ENCODE measurements at places on chromosomes 5 and 9.

DNA sequence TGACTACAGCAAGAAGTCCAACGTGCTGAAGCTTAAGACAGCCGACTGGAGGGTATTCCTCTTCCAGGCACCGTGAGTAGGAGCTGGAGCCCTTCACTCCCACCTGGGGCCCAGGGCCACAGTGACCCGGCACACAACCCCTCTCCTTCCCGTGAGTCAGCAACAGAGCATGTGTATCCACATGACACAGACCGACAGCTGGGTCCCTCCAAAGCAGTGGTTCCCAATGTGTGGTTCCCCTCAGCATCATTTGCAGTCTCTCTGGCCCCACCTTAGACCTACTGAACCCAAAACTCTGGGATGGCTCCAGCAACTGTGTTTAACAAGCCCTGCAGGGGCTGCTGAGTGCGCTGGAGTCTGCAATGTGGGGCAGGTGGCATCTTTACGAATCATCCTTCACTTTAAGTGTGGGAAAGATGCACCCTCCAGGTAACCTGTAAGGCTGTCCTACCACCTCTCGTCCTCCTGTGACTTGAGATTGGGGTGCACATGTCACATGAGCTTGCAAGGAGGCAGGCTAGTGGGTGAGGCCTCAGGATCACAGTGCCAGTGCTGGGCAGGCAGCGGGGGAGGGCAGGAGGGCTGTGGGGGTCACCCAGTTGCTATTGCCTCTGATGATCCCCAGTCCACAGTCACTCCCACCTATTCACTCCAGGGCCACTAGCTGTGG, 42.2 kb downstream of the PSD2 start:
- DNase-seq = no peak

DNA sequence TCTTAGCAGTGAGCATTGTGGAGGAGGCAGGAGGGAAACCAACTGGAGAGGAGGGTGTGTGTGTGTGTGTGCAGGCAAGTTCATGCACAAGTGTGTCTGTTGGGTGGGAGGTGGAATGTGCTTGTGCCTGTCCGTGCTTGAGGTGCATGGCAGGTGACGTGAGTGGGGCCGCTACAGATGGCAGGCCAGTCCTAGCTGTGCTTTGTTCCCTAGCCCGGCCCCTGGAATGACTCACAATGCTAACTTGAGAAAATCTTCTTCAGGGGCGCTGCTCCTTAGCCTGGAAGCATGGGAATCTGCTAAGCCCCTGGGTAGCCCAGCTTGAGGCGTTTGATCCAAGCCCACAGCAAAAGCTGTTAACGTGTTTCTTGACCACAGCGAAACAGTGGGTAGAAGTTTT, 25.0 kb upstream of the DMRT2 start:
- no peak for DNase-seq

DNA sequence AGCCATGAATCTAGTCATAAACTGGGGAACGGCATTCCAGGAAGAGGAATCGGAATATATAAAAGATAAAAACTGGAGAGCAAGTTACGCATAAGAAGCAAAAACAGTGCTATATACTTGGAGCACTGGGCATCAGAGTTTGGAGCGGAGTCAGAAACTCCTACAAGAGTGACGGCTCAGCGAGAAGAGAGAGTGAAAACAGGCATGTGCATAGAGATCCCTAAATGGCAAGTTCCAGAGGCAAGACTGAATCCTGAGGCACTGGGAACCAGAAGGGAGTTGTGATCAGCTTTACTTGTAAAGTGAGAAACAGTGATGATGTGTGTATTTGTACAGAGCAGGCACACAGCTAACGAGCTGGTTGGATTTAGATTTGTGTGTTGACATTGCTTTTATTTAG, 514.4 kb upstream of the TNC start:
- no peak for DNase-seq

GRCh38 chr5:112034421-112034979, 277.5 kb upstream of the NREP start:
- no peak for DNase-seq

DNA sequence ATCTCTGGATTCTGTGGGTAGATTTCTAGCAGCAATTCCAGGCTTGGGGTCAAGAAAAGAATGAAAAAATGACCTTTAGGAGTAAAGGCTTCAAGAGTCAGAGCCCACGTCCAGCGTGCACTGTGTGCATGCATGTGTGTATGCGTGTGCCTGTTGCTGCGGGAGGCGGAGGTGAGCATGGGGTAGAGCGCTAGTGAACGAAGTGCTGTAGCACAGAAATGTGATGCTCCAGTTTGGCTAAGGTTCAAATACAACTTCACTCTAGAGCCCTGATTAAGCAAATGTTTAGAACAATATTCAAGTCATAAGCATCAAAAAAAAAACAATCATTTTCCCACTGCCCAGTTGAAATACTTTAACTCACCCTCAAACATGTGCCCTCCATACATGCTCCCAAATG, 403.9 kb downstream of the ZNF608 start:
- no peak for DNase-seq

- no peak for DNase-seq
Measured at GRCh38 chr5:170252720-170253350, 20.1 kb downstream of the C5orf58 start.

DNA sequence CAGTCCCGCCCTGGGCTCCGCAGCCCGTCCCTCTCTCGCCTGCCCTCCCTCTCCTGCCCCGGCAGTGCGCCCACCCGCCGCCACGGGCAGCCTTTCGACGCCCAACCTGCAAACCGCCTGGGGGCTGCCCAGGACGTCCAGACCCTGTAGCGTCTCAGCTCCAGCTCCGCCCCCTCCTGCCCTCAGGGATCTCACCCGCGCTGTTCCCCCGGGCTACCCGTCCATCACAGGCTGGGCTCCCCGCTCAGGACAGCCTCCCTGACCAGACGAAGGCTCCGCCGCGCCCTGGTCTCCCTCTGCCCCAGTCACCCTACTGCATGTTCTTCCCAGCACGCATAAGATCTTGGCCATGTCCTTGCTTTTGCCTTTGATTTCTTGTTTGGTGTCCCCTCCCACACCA, 1.4 kb downstream of the RASGEF1C start:
- no peak for DNase-seq

GRCh38 chr5:124654418-124654817, 92.0 kb downstream of the ZNF608 start:
- DNase-seq = no peak

GRCh38 chr5:32989815-32990214, 278.7 kb downstream of the NPR3 start:
- DNase-seq = no peak

DNA sequence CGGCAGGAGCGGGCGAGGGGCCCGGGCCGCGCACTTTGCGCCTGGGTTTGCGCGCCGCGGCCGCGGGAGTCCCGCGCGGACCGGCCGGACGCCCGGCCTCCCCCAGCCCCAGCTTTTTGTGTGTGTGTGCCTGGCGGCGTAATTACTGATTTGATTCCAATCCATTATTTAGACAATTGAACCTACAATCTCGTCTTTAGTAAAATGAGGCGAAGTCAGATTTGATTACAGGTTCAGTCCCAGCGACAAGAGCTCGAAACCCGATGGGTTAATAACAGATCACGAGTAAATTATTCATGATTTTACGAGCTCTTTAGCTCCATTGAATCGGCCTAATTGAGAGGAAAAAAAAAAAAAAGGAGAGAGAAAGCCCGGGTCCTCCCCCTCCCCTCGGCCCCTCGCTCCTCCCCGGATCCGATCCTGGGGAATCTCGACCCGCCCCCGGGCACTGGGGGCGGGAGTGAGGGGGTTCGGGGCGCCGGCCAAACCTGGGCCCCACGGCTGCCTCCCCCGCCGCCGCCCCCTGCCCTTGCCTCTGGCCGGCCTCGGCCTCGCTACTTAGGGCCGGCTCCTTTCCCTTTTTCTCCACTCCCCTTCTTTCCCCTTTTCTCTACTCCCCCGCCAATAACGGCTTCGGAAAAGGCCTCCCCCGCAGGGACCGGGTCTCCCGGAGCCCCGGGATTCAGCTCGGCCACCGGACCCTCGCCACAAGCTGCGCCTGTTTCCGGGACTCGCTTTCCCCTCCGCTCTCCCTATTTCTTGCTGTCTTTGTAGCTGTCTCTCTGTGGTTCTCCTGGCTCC, 6.6 kb downstream of the LHX2 start:
- DNase-seq = no peak

- DNase-seq = peak; percentile 10
Measured at GRCh38 chr5:119071561-119071995, 691 bp downstream of the DMXL1 start.

- DNase-seq = no peak
Measured at GRCh38 chr9:17905781-17906175, 326.9 kb downstream of the SH3GL2 start.

DNA sequence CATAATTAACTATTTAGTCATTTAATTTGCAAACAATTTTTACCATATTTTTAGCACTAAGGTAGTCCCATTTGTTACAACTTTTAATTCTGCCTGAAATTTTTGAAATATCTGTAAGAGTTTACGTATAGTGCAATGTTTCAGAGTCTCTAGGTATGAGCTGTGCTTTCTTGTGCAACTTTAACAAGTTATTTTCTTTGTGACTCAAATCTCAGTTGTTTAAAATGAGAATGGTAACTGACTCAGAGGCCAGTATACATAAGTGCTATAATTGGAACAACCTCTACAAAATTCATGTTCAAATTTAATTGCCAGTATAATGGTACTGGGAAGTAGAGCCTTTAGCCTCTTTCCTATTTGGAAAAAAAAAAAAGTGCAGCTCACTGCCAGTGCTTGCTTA, 14.2 kb upstream of the ZNF883 start:
- no peak for DNase-seq

DNA sequence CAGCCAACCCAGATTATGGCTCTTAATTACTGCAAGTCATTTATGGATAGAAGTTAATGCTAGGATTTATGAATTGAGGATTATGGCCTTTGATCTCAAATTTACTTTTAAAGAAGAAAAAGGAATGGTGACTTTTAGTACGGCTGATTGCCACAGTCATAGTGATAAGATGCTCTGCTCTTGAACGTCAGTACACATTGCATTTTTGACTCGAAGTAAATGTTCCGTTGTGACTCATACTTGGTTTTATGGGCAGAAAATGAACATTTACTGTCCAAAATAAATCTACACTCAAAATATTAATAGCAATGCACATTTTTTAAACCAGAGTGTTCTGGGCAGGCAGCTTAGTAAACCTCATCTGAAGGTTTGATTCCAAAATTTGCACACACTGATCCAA, 830 bp downstream of the ADAMTSL1 start:
- DNase-seq = peak; percentile 73

DNA sequence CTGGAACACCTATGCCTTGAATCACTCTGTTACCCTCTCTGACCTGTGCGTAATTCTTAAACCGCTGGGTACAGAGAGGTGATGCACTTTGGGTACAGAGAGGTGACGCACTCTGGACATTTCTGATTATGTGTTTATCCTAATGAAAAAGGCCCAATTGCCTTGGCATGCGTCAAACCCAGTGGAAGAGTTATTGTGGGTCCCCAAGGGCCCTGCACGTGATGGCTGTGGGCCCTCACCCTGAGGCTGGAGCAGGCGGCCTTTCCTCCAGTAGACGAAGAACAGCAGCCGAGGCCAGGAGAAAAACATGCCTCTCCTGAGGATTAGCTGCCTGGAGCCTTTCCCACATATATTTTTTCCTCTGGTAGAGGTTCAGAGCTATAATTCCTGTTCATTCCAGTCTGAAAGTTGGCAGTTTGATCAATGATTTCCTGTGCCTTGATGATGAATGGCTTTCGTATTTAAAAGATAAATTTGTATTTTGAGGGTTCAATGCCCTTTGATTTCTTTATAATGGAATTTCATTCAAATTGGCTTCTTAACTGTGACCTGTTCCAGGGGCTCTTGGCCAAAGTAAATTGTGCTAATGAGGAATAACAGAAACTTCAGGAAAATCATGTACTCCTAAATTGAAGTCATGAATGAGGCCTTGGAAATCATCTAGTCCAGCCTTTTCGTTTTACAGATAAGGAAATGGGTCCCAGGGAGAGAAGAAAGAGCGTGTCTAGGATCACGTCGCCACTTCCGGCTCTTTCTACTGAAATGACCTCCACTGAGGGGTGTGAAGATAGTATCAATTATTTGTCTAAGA, 22.8 kb downstream of the ACER2 start:
- DNase-seq = peak; percentile 39

DNA sequence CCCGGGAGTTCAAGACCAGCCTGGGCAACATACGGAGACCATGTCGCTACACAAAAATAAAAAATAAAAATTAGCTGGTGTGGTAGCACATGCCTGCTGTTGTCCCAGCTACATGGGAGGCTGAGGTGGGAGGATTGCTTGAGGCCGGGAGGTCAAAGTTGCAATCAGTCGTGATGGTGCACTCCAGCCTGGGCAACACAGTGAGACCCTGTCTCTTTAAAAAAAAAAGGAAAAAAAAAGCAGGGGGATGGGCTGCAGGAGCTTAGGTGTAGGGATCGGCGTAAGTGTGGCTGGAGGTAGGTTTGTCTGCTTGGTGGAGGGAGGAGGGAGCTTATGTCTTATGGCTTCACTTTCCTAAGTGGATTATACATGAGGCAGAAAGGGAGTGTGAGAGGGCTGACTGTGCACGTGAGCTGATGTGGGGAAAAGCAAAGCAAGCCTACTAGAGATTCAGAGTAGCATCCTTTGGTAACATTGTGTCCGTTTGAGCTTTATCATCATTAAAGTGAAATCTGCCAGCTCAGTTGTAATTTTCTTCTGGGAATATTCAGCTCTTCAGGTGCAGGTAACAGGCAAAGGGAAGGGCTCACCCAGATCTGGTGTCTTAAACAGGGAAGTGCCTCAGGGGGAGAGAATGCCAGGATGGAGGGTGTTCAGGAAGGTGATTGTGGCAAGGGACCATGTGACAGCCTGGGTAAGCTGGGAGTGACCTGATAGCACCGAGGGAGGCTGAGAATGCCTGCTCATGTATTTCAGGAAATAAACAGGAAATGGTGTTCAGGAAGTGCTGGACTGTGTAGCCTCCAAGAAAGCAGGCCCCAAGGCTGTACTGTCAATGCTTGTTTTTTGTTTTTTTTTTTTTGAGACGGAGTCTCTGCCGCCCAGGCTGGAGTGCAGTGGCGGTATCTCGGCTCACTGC, 17.6 kb upstream of the SETX start:
- peak; percentile 85 for DNase-seq

DNA sequence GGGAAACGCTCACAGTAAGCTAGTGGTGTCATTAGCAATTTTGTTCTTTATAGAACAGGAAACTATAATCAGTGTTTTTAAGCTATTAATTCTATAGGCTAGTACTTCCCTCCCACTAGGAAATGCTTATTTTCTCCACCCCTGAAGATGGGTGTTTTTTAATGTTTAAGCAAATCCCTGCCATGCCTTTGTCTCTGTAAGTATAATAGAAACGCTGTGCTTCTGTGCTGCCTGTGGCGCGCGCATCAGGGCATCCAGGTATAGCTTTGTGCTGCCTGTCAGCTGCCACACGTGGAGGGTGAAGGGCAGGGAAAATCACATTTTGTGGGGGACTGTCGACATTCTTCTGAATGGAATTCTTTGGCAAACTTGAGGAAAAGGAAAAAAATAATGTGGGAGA, 217.5 kb downstream of the RAB3C start:
- no peak for DNase-seq

GRCh38 chr5:6253281-6253680, 125.1 kb downstream of the MED10 start:
- DNase-seq = no peak

- DNase-seq = peak; percentile 82
Measured at GRCh38 chr5:89968958-89969381, 440.6 kb downstream of the CETN3 start.

GRCh38 chr5:51983161-51983560, 599.9 kb downstream of the ISL1 start:
- DNase-seq = no peak

Measured in fibroblast of pulmonary artery (primary cell).